NCI-H1417 (cell line): ENCODE measurements at places on chromosomes 12 and 14.

- DNase-seq = peak; percentile 49
Observed at GRCh38 chr12:55931780-55932550, 1.0 kb downstream of the DGKA start.

DNA sequence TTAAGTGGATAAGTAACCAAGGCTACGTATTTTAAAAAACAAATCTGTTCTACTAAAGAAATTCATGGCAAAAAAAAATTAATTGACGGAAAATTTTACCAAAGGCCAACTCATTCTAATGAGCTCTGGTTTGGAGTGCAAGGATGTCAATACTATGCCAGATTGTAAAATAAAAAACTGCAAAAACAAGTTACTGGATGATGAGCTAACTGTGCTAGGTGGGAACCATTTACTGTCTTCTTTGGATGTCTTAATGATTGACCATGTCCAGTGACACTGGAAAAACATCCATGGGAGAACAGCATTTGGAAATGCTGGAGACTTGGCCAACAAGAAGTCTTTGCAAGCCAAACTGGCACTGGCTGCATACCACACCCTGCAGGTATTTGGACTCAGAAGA, 41.6 kb downstream of the KITLG start:
- no peak for DNase-seq

DNA sequence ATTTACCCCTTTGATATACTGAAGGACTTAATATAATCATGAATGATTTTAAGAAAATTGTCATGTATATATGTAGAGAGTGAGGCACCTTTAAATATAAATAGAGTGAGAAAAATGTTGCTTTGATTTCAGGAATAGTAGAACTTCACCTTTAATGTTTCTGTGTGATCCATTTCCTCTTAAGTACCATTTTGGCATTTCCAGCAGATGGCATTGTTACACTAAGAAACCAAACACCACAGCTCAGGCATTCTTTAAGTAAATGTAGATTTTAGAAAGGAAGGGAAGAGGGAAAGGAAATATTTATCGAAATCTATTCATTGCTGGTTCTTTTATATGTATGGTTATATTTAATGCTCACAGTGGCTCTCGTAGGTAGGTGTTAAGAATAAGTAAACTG, 556.7 kb upstream of the FBXO33 start:
- peak; percentile 86 for DNase-seq

GRCh38 chr14:24713404-24713803, 79.4 kb upstream of the GZMB start:
- no peak for DNase-seq

- DNase-seq = no peak
Observed at GRCh38 chr14:23181946-23182345, 1.5 kb downstream of the SLC7A8 start.

DNA sequence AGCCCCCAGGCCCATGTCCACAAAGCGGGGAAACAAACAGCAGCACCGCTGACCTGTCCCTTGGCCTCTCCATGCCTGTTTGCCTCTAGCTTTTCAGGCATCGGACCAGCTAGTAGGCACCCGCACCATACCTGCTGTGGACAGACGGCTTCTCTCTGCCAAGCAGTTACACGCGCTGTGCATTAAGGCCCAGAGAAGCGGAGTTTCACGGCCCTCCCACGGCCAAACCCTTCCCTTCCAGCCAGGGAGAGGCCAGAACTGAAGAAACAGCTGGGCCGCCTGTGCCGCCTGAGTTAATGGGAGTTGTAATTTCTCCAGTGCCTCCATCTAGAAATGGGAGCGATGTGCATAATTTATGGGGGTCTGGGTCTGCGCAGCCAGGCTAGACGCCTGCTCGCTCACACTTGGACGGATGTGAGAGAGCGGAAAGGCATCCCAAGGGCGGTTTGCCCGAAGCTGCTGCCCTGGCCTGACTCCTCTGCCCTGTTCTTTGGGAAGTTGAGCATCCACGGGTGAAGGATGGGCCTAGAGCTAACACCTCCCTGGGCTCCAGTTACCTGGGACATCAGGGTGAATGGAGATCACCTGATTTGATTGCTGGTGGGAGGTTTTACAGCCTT, 89.7 kb upstream of the BCL11B start:
- no peak for DNase-seq

GRCh38 chr14:28656704-28657255, 109.8 kb upstream of the FOXG1 start:
- peak; percentile 93 for DNase-seq

GRCh38 chr14:35292770-35293561, 784 bp downstream of the PSMA6 start:
- DNase-seq = peak; percentile 59

- no peak for DNase-seq
Observed at GRCh38 chr12:128442096-128442495, 175.1 kb downstream of the TMEM132C start.

GRCh38 chr12:131852551-131853299, 24.5 kb downstream of the MMP17 start:
- no peak for DNase-seq

- DNase-seq = no peak
Observed at GRCh38 chr12:47896022-47896421, 8.8 kb downstream of the VDR start.

DNA sequence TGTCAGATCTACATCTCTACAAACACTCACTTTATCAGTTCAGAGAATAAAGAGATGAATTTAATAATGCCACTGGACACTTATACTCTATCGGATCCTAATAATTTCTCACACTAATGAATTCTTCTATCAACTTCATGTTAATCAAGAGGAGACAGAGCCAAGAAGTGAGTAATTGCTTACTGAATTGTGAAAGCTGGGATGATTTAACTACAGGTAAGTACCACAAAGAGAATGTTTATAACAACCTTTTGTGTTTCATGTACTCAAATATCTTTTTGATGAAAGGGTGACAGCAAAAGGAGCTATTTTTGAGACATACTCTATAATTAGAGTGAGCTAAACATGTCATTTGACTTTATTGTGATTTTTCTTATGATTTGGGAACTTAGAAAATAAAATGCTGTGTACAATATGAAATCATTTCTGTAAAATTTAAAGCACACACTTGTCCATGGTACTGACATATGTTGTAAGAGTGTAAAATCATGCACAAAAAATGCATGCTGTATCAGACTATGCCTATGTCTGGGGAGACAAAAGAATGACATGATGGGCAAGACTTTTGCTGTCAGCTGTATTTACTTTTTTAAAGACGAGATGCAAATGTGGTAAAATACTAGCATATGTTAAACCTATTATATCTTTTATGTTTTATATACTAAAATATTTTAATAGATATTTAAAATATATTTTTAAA, 361.2 kb downstream of the CCER1 start:
- DNase-seq = no peak

- DNase-seq = no peak
Observed at GRCh38 chr12:27305673-27306456, 26.8 kb upstream of the BMAL2 start.

- no peak for DNase-seq
Observed at GRCh38 chr12:77131977-77132490, 66.7 kb upstream of the E2F7 start.

DNA sequence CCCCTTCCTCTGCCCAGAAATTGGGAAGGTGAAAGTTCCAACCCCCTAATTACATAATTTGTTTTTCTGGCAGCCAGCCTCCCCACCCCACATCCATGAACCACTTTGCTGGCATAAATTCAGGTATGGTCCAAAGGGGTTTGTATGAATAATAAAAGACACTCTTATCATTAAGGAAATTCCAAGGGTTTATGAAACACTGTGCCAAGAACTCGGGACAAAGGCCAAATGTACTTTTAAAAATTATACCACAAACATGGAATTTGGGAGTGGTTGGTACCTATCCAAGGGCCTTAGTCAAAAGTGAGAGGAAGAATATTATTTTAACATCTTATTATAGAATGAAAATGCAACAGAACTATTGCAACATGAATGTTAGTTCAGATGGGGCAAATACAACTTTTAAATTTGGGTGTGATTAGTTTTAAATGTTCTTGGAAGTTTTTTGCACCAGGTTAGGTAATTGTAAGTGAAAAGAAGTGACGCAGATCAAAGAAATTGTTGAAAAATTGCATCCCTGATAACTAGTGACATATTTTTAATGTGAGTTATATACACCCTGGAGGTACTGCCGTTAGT, 217.8 kb downstream of the TMEM117 start:
- DNase-seq = no peak

DNA sequence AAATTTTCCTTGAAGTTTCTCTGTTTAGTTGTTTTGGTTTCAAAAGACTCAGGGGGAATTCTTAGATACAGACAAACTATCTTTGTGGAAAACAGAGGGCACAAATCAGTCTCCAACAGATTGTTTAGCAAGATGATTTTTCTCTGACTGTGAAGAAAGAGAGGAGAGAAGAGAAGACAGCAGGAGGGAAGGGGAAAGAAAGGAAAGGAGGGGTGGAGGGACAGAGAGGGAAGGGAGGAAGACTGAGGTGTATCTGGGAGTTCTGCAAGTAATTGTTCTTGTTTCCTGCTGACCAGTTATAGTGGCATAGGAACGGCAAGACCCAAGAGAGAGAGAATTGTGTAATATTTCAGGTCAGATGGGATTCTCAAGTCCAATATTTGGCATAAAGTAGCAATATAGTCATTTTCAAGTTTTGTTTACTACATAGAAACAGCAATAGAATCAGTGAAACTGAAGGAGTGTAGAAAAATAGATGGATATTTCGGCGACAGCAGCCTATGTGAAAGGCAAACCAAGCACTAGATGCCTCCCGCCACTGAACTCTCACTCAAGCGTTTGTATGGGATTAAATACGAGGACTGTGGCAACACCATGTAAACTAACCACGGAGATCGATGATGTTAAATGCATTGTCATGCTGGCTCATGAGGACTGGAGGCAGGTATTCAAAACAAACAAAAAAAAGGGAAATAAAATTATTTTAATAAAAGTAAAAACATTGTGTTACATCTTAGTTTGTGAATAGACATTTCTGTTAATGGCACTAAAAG, 342.5 kb downstream of the SLC16A7 start:
- no peak for DNase-seq
